GOT3 (cell line): ENCODE measurements at places on chromosomes 3 and 15.

DNA sequence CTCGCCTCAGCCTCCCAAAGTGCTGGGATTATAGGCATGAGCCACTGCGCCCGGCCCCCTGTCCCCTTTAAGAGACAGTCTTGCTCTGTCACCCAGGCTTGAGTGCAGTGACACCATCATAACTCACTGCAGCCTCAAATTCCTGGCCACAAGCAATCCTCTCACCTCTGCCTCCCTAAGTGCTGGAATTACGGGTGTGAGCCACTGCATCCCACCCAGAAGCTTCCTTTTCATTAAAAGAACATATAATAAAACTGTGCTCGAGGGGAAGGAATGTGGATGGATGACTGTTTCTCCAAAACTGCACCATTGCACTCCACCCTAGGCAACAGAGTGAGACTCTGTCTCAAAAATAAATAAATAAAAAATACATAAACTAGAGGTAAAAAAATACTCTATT, 70.1 kb downstream of the NCEH1 start:
- no peak for DNase-seq

- DNase-seq: no peak
These were observed 777.4 kb downstream of the TUSC7 start for GRCh38 chr3:117486719-117487716.

- no peak for DNase-seq
These were observed 5.2 kb upstream of the RPS17 start for GRCh38 chr15:82545478-82545877.

DNA sequence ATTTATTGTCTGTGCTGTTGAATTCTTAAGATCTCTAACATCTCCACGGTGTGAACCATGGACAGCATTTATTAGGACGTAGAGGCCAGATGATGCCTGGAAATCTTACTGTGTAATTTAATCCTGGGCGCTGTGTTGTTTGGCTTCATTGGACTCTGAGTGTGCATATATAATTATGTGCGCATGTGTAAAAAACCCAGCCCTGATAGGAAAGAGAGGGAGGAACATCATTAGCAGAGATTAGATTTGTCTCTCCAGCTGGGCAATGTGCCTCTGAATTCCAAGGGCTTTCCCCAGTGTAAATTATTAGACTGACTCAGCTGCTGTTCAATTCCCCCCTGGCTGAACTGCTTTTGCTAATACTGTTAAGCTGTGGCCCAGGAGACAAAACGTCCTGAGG, 39.6 kb downstream of the MAP3K13 start:
- DNase-seq: no peak

DNA sequence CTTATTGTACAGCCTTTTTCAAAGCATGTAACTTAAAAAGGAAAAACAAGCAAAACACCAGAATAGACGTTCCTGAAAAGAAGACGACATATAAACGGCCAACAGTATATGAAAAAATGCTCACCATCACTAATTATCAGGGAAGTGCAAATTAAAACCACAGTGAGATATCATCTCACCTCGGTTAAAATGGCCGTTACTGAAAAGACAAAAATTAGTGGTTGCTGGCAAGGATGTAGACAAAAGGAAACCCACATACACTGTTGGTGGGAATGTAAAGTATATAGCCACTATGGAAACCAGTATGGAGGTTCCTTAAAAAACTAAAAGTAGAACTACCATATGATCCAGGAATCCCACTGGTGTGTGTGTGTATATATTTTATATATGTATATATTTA, 64.5 kb upstream of the MLF1 start:
- no peak for DNase-seq

DNA sequence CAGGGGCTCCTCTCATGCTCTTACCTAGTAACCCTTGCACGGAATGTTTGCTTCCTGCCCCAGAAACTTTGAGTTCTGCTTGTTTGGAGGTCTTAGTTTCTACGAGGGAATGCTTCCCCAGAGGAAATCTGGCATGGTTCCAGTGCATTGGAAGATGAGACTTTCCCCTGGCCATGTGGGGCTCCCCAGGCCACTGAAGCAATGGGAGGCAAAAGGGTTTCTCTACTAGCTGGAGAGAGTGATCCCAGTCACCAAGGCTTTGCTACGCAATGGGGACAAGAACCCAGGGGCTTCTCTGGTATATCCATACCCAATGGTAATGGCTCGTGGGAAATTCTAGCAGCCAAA, 44.2 kb upstream of the RPL32 start:
- DNase-seq: no peak

DNA sequence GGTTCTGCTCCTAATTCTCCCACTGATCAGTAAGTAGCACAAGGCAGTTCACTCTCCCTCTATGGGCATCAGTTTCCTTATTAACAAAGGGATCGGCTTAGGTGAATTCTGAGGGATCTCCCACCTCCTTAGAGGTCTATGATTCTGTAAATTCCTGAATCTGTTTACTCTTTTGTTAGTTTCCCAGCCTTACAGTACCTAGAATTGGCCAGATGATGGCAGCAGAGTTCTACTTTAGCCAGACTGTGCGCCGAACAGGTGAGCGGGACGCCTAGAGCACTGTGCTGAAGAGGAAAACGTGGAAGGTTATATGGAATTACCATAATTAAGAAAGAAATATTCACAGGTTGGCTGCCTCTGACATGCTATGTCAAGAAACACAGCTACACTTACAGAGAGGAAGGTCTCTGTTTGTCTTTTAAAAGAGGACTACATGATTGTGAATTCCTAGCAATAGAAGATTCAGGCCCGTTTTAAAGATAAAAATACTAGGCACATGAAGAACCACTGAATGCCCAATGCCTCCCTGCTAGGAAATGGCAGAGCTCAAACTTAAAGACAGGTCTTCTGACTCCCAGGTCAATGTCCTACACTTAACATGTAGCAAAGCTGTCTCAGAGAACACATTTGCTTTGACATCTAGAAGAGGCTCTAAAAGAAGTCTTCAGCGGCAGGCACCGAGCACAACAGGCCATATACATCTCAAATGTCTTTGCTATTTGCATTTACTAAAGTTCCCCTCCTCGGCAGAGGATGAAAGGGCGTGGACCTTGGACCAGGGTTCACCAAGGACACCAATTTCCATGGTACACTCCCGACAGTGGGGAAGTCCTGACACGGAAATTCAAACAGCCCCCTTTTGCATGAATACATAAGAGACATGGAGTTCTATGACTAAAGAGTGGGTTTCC, 259.9 kb downstream of the FGF12 start:
- no peak for DNase-seq

DNA sequence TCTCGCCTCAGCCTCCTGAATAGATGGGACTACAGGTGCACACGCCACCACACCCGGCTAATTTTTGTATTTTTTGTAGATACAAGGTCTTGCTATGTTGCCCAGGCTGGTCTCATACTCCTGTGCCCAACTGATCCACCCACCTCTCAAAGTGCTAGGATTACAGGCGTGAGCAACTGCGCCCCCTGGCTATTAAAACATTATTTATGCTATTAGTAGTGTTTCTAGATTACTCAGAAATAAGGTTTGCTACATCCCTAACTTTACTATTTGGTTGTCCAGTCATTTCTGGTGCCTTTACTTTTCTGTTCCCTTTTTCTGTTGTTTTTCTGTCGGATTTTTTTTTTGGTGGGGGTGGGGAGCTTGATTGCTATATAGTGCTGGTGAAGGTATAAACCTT, 393.6 kb upstream of the TPM1 start:
- DNase-seq: no peak

DNA sequence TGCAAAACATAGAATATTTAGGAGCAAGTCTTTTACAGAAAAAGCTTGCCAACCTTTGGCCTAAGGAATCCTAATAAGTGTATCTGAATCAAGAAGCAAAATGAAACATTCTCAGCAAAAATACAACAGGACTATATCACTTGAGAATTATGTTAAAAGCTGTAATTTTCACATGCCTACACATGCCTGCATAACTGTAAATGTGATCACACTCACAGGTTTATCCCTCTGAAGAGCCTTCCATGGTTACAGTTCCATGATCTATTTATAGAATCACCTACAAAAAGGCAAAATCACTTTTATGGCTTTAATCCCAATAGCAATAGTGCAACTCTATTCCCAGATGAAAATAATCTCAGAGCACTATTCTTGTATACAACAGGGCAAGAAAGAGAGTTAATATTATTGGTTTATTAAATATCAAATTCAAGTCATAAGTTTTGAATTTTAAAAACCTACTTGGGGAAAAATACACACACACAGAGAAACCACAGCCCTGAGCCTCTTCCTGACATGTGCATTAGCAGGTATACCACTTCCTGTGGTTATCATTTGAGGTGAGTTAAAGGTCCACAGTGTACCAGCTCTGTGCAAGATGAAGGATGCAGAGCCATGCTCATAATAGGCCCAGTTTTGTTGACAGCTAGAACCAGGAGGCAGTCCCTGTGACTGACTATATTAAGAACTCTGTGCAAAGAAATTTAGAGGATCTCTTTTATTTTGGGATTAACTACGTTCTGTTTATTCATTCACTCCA, 252.5 kb upstream of the TGFBR2 start:
- no peak for DNase-seq

DNA sequence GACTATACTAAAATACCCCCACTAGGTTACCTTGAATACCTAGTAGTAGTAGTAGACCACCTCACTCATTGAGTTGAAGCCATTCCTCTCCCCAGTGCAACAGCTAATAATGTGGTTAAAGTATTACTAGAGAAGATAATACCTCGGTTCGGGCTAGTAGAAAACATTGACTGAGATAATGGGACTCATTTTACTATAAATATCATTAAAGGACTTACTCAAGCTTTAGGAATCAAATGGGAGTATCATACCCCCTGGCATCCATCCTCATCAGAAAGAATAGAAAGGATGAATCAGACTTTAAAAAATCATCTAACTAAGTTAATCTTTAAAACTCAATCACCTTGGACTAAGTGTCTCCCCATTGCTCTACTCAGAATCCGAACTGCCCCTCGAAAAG, 49.0 kb upstream of the CACNA2D3 start:
- DNase-seq: no peak

GRCh38 chr3:24215502-24215901, 270.4 kb downstream of the NR1D2 start:
- DNase-seq: no peak

DNA sequence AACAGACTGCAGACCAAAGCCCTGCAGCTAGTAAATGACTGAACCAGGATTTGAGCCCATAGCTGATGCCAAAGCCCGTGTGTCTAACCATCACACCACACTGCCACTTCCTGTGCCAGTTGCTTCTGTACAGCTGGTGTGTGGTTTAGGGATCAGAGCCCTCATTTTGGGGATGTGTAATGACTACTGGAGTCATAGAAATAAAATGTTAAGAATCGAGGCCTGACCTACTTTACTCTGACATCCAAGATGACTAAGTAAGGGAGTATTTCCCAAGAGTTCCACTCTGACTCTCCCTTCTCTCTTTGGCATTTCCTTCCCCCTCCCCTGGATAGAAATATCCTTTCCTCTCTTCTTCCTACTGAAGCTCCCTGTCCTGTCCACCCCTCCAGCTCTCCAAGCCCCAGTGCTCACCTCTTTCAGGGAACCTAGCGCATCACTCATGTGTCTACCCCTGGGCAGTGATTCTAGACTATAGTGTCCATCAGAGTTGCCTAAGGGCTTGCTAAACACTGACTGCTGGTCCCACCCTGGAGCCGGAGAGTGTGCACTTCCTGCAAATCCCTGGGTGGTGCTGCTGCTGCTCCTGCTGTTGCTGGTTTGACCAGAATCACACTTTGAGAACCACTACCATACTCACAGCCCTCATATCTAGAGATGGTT, 53.8 kb downstream of the MGLL start:
- no peak for DNase-seq

DNA sequence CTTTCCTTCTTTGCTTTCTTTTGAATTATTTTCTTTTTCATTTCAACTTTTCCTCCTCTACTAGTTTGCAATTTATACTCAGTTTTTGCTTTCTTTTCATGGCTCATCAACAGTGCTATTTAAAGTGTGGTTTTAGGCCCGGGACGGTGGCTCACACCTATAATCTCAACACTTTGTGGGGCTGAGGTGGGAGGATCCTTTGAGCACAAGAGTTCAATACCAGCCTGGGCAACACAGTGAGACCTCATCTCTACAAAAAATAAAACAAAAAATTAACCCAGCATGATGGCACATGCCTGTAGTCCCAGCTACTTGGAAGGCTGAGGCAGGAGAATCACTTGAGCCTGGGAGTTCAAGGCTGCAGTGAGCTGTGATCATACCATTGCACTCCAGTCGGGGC, 20.4 kb upstream of the DENND4A start:
- no peak for DNase-seq

GRCh38 chr3:197352382-197352781, 54.0 kb upstream of the DLG1 start:
- DNase-seq: no peak

GRCh38 chr15:36430726-36431265, 148.6 kb upstream of the CDIN1 start:
- DNase-seq: no peak

- no peak for DNase-seq
These were observed 202.0 kb downstream of the GHSR start for GRCh38 chr3:172246107-172246844.

DNA sequence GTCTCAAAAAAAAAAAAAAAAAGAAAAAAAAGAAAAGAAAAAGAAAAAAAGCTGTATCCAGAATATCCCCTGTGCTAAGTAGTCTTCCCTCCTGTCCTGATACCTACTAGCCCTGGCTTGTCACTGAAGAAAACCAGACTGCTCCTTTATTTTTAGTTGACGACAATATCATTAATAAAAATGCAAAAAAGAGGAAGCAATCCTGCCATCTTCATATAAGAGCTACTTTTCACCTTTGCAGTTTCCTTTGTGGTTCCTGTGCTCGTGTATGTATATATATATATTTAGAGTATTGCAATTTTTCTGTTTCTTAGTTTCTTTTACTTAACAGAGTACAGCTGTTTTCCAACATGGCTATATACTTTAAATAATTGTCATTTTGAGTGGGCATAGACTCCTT, 13.6 kb downstream of the C3orf20 start:
- no peak for DNase-seq
